ACHN (cell line): ENCODE measurements at places on chromosomes 2 and 18.
A peak's percentile ranks its signal among the peaks of the same experiment; 100 is the strongest.

DNA sequence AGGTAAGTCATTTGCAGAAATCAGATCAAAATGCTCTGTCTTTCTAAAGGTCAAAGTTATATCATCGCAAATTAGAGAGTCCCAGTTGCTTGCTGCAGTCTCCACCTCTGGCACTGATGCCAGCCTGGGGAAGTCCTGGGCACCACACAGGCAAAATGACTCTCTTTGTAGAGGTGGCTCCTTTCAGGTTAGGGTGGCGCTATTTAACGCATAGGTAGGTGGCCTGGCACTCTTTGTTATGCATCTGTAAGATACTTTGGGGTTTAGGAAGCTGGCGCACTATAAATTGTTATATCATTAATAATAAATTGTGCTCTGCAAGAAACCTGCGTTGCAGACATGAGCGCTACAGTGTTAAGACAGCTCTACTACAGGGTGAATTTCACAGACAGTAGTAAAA, 268.5 kb downstream of the ICOS start:
- DNase-seq: no peak

- DNase-seq: no peak
Observed at GRCh38 chr18:28338316-28338715, 161.4 kb upstream of the CDH2 start.

GRCh38 chr2:180692322-180692721, 288.1 kb upstream of the UBE2E3 start:
- no peak for DNase-seq

DNA sequence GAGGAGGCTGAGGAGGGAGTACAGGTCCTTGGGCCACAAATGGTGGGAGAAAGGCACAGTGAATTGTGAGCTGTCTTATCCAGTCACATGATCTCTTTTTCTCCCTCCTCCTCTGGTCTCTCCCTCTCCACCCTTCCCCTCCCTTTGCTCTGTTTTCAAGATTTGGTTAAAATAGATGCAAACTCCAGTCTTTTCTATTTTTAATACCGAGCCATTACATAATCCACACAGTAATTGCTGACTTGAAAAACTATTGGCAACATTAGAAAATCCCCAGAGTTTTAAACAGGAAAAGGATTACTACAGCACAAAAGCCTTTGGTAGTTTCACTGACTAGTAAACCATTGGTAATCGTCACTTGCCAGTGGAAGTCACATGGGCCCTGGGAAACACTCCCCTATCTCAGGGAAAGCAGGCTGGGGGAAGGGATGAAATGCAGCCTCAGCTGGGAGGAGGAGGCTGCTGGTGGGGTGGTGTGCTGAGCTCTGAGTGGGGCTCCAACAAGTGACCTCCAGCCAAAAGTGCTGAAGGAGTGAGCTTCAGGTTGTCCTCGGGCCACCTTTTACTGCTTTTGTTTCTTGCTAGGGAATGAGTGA, 57.4 kb upstream of the PCBP1 start:
- DNase-seq: peak; percentile 84

DNA sequence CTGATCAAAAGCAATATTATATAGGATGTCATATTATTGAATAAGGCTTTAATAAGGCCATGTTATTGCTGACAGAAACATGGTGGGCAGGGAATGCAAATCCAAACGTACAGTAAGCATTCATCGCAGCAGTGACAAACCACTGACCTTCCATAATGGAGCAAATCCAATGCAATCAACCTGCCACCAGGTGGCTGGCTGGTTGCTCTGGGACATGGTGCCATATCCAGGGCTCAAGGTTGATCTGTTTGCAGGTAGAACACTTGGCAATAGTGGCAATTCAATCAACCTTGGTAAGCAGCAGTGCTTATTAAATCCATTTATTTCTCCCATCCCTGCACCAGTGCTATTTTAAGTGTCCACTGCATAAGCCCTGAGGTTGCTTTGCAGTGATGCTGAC, 75.4 kb downstream of the CERKL start:
- no peak for DNase-seq

- no peak for DNase-seq
Observed at GRCh38 chr2:16225071-16225470, 284.7 kb downstream of the MYCN start.

GRCh38 chr2:46122318-46122976, 174.8 kb upstream of the EPAS1 start:
- no peak for DNase-seq

DNA sequence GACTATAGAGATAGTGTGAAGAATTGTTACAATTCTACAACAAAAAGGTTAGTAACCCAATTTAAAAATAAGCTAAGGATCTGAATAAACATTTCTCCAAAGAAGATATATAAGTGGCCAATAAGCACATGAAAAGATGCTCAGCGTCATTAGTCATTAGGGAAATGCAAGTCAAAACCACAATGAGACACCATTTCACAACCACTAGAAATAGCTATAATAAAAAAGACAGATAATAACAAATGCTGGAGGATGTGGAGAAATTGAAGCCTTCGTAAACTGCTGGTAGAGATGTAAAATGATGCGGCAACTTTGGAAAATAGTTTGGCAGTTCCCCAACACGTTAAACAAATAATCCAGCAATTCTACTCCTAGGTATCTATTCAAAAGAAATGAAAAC, 366.5 kb upstream of the POU3F3 start:
- no peak for DNase-seq

DNA sequence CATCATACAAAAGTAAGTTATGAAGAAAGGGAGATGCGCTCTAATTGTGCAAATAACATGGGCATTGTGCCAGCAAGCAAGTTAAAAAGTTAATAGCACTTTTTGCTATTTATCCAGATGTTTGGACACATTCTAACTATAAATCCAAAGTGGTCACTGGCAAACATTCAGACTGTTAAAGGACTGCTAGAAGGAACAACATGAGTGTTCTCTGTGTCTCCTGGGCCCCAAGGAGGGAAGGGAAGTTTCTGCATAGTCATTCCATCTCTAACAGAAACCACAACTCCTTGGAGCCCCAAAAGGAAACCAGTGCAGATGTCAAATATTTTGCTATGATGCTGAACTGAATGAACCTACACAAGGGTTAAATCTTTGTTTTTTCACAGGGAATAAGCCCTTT, 213.3 kb upstream of the HNRNPA3 start:
- DNase-seq: no peak

DNA sequence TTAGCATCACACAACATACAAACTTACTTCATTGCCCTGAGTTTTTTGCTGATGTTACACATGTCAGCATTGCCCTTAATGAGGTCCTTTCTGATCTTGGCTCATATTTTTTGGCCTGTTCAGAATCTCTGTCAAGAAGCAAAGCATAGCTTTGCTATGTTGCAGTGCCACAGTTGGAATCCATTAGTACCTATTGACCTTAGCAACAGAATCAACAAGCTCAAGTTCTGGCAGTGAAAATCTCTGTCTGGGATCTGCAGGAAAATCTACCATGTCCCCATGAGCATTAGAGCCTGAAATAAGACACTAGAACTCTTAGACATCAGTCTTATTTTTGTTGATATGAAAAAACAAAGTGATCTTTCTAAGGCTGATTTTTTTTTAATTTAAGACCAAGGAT, 105.6 kb upstream of the FHL2 start:
- no peak for DNase-seq

- DNase-seq: no peak
Observed at GRCh38 chr2:66794070-66794469, 359.1 kb downstream of the MEIS1 start.

- no peak for DNase-seq
Observed at GRCh38 chr2:182611009-182611408, 105.0 kb upstream of the DNAJC10 start.

GRCh38 chr18:55266981-55267380, 307.7 kb upstream of the CCDC68 start:
- no peak for DNase-seq

GRCh38 chr2:11784747-11785610, 38.5 kb downstream of the LPIN1 start:
- DNase-seq: no peak

- no peak for DNase-seq
Observed at GRCh38 chr18:3720818-3721545, 271.0 kb downstream of the TGIF1 start.

DNA sequence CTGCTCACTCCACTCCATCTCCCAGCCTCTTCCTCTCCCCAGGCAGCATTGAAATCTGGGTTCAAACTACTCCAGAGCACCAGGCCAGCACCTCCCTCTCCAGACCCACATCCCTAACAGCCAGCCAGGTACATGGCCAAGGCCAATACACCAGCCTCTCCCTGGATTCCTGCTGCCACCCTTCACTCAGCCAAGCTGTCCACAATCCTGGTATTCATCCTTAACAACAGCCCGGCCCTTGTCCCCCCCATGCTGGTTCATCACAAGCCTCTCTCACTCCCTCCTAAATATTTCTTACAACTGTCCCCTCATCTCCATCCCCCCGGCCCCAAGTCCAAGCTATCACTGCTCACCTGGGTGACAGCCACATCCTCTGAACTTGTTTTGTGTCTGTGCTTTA, 129.9 kb upstream of the HAAO start:
- no peak for DNase-seq

- no peak for DNase-seq
Observed at GRCh38 chr2:204264085-204264553, 281.2 kb upstream of the PARD3B start.

DNA sequence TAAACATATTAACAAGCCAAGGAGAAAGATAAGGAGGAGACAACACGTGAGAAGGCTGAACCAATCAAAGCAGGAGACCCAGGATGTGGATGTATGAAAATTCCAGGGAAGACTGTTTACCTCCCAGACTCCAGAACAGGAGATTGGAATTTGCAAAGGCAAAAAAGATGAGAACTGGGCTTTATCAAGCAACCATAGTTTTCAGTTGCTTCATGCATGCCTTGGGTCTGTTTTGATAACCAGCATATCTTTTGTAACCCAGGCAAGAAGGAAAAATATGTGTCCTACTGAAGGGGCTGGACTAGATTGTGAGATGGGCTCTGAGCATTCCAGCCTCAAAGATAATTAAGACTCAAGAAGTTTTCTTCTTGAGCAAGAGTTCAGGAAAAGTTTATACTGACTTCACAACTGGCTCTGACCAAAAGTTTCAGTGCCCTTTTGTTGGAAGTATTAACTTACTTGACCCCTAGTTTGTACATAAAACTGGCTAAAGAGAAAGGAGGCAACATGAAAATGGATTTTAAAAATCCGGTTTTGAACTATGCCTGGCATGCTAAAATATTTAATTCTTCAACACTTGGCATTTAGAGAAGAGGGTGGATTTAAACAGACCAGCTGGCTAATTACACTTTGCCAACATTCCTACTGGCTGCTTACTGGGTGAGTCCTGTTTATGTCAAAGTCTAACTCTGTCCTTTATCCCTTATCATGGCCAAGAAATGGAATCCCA, 79.3 kb upstream of the CD28 start:
- DNase-seq: no peak

DNA sequence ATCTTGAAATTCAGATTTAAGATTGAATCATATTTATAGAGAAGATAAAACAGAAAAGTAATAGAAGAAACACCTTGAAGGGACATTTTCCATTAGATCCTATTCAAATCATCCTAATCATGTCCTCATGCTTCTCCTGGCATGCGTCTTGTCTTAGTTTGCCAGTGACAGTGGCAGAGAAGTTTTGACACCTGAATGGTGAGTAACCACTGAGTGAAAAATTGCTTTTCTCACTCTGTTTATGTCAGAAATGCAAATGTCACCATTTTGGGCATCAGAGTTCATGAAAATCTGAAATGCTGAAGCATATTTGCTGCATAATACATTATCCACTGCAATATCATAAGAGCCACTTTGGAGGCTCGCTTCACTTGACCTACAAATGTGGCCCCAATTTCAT, 63.0 kb upstream of the PLA2R1 start:
- DNase-seq: no peak

GRCh38 chr2:2056531-2056930, 274.5 kb downstream of the MYT1L start:
- DNase-seq: no peak

- no peak for DNase-seq
Observed at GRCh38 chr18:58249712-58250111, 205.7 kb downstream of the NEDD4L start.

DNA sequence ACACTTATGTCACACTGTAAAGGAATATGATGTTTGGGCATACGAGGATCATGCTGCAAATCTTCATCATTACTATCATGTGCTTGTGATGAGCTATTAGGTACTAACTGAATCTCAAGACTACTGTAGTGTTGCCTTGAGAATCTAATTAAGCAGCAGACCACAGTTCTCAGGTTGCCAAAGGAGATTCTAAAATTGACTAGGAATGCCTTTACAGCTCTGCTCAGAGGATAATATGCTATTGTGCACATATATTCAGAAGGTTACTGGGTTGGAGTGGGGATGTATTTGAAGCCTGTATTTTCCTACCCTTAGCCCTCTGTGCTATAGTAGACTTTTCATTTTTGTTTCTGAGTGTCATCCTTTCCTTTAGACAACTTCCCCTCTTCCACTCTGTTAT, 175.1 kb downstream of the CDH19 start:
- no peak for DNase-seq

DNA sequence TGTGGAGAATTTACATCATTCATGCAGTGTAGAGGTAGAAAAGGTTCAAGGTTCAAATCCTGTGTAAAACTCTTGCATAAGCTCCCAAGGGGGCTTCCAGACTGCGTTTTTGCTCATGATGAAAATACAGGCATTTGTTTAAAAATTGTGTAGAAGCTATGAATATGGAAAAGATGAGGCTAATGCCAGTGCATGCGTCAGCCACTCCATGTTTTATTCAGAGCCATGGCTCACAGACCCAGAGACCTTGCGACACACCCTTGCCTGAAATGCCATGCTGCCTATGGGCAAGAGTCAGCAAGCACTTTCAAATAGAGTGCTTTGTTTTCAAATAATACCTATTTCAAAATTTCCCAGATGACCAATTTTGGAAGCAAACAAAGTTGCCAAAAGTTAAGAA, 262.3 kb downstream of the TRIB2 start:
- no peak for DNase-seq

GRCh38 chr2:168311261-168311910, 64.0 kb upstream of the STK39 start:
- no peak for DNase-seq

DNA sequence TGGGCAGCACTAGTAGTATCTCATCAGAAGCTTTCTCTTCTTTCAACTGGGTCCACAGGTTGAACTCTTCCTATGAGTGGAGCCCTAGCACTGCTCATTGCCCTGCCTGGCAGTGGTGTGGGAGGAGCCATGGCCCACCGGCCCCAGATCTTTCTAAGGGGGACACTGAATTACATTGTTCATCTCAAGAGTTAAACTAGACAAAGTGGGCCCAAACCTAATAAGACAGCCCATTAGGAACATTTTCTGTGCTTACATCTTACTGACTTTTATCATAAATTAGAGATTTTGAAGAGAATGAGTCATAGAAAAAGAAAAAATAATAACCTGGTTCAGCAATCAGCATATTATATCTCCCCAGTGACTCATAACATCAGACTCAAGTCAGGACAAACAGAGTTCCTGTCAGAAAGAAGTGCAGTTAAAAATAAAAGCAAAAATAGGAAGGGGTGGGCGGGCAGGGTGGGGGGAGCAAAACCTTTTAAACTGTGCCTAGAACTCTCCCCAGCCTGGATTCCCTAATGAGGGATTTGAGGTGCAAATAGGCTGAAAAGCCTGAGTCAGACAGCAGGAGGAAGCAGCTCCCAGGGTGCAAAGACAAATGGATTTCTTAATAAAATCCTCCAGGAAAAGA, 161.6 kb upstream of the TRIB2 start:
- no peak for DNase-seq
